ENCODE measurements at places on chromosomes 3 and 15.

DNA sequence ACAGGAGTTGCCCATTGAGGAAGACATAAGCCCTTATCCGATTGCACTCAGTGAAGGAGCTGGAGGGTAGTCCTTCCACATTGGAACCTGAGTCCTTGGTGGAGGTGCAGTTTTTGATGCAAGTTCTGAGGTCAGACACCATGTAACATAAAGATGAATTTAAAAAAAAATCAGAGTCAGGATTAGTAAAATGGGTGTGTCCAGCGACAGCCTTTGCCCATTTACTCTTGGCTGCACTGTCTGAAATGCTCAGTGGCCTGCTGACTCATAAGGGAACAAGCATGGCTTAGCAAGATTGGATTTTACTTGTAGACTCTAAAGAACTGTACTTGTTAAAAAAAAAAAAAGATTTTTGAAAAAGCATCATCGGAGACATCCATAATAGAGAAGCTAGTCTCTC, 241.1 kb upstream of the TOPAZ1 start:
- no peak for DNase-seq

DNA sequence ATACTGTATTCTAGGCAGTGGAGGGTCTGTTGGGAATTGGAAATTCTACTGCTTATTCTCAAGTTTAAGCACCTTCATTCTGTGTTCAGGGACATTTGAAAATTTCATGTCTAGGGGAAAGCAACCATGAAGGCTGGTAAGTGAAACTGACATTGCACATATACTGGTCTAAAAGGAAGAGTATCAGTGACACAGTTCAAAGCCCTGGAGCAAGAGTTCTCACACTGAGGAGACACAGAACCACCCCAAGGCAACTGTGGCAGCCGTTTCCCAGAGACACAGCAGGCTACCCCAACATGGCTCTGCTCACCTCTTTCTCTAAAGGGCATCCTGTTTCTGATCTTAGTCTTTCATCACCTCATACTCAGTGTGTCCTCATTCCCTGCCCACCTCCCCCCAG, 67.5 kb downstream of the KCNMB2 start:
- DNase-seq: no peak

GRCh38 chr3:189349772-189350171, 178.0 kb downstream of the TPRG1 start:
- DNase-seq: no peak

GRCh38 chr3:195284842-195285241, 13.9 kb upstream of the XXYLT1 start:
- no peak for DNase-seq

GRCh38 chr3:122739172-122739571, 54.5 kb downstream of the HSPBAP1 start:
- DNase-seq: no peak

DNA sequence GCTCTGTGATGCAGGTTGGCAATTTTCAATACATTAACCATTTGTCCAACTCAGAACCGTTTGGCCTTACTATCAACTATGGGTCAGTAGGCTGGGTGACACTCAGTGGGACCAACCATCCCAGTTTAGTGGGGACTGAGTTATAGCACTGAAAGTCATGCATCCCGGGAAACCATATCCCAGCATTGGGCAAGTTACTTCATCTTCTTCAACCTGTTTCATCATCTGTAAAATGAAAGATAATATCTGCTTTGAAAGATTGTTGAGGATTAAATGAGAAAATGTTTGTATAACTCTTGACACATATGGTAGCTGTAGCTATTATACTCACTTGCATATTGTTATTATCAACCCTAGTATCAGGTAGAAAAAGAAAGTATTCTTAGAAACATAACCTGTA, 11.9 kb downstream of the RAB27A start:
- DNase-seq: no peak

DNA sequence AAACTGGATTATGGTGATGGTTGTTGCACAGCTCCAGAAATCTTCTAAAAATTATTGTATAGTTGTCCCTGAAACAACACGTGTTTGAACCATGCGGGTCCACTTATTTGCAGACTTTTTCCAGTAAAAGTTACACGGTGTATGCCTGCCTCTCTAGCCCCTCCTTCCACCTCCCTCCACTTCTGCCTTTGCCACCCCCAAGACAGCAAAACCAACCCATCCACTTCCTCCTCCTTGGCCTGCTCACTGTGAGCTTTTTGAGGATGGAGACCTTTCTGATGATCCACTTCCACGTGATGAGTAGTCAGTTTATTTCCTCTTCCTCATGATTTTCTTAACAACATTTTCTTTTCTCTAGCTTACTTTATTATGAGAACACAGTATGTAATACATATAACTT, 5.4 kb downstream of the CYFIP1 start:
- peak; percentile 70 for DNase-seq

GRCh38 chr3:34073961-34074360, 275.5 kb downstream of the PDCD6IP start:
- no peak for DNase-seq

- no peak for DNase-seq
These were observed 46.6 kb downstream of the SMAD6 start for GRCh38 chr15:66748708-66749035.

- no peak for DNase-seq
These were observed 121.8 kb downstream of the OSBPL10 start for GRCh38 chr3:31859245-31859644.

DNA sequence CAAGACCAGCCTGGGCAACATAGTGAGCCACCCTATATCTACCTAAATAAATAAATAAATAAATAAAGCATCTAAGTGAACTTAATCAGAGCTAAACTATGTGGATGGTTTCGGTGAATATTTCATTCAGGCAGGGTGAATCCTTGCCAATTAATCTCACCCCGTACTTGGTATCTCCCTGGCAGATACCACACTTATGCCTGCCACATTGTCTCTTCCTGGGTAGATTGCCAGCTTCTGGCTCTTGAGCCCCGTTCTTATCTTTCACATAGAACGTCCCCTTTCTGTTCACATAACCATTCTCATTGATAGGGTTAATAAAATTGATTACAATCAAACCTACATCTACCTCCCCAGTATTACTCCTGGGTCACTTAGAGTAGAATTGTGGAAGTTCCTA, 7.0 kb downstream of the SNAP23 start:
- DNase-seq: no peak

GRCh38 chr15:59321000-59321689, 51.5 kb downstream of the MYO1E start:
- no peak for DNase-seq

DNA sequence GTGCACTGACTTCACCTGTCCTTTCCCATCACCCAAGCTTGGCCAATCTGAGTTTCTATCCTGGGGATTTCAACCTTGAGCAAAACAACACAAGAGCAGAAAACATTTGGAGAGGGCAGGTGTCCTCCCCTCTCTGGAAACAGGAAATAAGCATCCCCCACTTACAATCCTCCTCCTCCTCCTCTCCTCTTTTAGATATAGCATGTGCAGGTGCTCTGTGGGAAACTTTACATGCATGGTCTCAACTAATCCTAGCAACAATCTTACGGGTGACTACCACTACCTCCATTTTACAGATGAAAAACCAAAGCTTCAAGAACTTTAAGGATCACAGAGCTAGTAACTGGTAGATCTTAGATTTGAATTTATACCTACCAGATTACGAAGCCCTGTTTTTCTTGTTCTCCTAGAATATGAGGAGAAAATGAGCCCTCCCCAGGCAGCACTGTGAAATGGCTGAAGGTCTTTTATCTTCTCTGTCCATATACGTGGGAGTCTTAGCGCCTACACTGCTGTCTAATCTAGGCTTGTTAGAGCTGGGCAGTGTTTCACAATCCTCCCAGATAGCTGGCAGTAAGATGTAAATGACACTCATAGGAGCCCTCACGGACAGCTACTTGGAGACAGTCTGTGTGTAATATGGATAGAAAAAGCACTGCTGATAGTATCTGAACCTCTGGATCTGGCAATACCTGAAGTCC, 301.2 kb upstream of the PROK2 start:
- DNase-seq: peak; percentile 93

DNA sequence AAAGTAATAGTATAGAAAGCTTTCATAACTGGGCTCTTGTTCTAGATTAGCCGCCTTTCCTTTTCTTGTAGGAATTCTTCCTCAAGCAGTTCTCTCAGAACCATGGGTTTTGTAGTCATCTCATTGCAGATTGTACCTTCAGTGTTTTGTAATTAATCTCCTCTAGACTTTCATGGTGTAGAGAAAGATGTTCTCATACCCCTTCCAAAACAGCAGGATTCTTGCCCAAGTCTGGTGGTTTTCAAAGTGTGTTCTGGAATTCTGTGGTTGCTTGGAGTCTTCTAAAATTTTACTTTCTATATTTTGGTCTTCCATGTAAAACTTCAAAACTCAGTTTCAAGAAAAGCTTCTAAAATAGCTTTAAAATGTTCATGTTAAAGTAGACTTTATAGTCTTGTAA, 293.8 kb downstream of the PTPRG start:
- DNase-seq: no peak

GRCh38 chr3:194440756-194441155, 41.7 kb upstream of the GP5 start:
- DNase-seq: no peak

DNA sequence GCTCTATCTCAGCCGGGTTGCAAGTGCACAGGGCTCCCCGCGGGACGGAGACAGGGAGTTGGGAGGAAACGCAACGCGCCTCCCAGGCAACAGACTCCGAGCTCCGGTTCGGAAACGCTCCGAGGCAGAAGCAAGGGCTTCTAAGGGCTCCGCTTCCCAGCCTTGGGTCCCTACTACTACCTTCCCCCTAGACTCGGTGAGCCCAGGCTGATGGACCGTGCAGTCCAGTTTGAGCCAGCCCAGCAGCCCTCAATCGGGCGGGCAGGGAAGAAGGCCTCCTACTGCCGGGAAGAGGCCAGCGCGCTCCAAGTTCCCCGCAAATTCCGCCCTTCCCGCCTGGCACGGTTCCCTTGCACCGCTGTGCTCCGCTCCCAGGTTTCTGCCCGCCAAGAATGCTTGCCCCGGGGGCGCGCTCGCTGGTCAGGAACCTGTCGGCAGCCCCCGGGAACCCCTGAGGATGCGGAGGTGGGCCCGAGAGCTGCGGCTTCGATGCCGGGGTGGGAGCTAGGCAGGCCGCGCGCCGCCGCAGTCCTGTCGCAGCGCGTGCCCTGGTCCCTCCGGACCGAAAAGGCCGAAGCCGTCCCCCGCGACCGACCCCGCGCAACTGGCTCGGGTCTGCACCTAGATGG, 728 bp downstream of the TRANK1 start:
- peak; percentile 42 for DNase-seq

- DNase-seq: no peak
These were observed 9.7 kb upstream of the CMTM7 start for GRCh38 chr3:32381922-32382321.

- DNase-seq: no peak
These were observed 72.9 kb downstream of the CLASP2 start for GRCh38 chr3:33645060-33645647.
